ENCODE measurements at places on chromosomes 7 and 10.

DNA sequence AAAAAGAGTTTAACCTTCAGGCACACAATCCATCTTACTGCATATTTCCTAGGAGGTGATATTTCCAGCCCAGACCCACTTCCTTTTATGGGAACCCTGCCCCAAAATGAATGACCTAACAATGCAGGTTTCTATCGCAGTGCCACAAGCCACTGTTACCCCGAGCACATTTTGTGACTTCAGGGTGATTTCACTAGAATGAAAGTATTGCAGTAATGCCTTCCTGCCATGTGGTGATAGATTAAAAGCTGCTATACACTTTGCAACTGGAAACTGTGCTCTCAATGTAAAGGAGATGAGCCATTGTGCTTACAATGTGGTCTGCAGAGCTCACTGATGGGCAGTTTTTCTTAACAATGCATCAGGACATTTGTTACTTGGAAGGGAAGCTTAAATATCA, 90.5 kb upstream of the RSU1 start:
- no peak for DNase-seq

- DNase-seq, result no peak
Measured at GRCh38 chr7:67807826-67808225, 811.2 kb downstream of the TYW1 start.

GRCh38 chr7:30038196-30038980, 10.2 kb downstream of the PLEKHA8 start:
- DNase-seq, result no peak

GRCh38 chr10:35040760-35041501, 49.2 kb downstream of the CUL2 start:
- DNase-seq, result no peak

GRCh38 chr7:146235195-146235594, 118.6 kb downstream of the CNTNAP2 start:
- no peak for DNase-seq

GRCh38 chr10:14911801-14912200, 33.1 kb downstream of the SUV39H2 start:
- no peak for DNase-seq

DNA sequence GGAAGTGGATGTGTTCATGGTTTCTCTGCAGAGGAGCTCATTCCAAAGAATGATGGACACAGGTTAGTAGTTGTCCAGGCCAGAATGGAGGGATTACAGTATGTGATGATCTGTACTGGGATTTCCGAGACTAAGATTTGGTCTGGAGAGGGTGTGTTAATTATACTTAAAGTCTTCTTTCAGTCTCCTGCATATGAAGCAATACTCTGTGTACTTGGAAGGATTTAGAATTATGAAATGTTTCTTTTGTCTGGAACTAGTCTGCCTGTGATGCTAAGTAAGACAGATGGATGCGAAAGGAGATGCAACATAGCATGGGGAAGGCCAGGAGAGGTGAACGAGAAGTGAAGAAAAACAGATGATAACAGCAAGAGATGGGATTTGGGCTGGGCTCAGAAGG, 305.1 kb upstream of the LYZL1 start:
- DNase-seq, result no peak

DNA sequence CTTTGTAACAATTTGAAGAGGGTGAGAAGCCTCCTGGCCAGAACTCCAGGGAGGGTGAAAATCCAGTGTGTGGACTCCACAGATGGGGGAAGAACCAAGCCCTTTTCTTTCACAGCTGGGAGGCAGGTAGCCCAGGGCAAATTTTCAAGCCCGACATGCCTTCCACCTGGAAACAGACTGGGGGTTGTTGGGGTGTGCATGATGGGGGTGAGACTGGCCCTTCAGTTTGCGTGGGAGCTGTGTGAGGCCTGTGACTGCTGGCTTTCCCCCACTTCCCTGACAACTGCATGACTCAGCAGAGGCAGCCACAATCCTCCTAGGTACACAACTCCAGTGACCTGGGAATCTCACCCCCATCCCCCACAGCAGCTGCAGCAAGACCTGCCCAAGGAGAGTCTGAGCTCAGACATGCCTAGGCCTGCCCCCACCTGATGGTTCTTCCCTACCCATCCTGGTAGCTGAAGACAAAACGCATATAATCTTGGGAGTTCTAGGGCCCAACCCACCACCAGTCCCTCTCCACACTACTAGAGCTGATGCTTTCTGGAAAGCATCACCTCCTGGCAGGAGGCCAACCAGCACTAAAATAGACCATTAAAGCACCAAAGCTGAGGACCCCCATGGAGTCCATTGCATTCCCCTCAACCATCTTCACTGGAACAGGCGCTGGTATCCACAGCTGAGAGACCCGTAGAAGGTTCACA, 445.4 kb downstream of the TFEC start:
- no peak for DNase-seq

DNA sequence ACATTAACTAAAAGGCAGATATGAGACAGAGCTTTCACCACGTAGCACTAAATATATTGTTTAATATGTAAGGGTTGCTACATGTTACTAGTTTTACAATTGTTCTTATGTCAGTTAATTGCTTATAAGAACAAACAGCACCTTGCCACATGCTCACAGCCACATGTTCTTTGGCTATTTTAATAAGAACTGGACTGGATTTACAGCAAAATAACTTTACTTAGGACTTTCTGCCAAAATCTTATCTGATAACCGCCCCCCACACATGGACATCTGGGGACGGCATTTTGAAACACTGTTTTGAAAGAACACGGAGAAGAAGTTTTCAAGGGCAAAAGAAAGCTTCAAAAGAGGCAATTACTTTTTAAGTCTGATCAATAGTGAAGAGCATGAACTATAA, 45.3 kb downstream of the JAZF1 start:
- DNase-seq, result no peak

- no peak for DNase-seq
Measured at GRCh38 chr7:110827287-110827855, 263.6 kb upstream of the LRRN3 start.

DNA sequence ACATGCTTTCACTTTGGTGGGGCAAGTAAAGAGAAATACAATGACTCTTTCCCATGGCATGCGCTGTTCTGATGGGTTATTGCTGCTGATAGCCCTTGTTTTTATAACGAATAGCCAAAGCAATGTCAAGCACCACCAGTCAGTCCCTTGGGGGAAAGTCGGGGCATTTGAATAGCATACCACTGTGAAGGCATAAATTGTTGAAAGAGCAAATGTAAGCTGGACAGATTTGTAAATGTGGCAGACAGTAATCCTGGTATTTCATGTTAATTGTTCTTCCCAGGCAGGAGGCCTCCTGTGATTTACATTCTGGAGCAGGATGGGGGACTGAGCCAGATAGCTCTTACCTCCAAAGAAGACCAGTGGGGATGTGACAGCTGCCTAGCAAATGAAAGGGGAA, 293.3 kb downstream of the ADRA2A start:
- DNase-seq, result no peak

DNA sequence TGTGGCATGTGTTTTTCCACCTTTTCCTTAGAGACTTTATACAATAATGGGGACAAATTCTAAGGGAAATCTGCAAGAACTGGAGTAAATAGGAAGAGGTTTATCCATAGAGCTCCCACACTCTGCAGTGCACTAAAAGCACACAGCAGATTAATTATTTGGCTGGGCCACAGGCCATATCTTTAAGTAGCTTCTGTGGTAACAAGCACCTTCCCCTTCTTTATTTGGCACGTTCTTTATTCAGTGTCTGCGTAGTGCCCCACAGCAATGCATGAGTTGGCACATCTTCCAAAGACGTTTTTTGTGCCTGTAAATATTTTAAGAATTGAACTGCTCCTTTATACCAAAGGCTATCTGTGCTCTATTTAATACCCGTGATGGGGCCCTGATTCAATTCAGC, 104.9 kb upstream of the MBL2 start:
- DNase-seq, result no peak

DNA sequence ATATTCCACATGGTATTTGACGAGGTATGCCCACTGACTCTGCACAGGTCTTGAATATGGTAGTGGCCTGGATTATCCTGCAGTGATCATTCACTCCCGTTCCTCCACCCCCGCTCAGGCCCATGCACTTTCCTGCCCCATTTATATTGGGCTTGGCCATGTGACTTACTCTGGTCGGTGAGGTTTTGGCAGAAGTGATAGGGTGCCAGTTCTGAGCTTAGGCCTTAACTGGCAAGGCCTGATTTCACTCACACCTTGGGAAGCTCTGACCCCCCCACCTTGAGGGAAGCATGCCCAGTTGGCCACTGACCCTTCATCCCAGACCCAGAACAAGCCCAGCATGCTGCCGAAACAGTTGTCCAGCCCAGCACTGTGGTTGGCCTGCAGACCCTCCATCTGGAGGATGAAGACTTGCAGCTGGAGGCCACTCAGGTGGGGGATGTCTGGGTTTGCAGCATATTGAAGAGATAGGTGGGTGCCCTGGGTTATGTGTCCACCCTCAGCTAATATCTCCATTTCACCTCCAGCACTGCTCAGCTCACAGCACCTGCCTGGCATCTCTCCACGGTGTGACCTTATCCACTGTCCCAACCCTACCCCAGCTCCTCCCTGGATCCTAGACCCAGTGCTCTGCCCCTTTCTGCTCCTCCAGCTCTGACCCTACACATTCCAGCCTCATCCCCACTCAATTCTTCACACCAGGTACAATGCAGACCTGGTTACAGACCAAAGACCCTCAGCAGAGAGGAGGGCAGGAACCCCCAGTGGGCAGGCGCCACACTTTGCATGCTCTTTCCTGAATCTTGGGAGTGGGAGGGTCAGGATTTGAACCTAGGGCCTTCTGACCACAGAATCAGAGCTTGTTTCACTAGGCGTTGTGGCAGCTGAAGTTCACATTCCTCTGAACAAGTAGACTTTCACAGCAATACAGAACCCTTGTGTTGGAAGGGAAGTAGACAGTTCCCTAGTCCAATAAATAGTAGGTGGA, 138.1 kb upstream of the CHST15 start:
- no peak for DNase-seq

DNA sequence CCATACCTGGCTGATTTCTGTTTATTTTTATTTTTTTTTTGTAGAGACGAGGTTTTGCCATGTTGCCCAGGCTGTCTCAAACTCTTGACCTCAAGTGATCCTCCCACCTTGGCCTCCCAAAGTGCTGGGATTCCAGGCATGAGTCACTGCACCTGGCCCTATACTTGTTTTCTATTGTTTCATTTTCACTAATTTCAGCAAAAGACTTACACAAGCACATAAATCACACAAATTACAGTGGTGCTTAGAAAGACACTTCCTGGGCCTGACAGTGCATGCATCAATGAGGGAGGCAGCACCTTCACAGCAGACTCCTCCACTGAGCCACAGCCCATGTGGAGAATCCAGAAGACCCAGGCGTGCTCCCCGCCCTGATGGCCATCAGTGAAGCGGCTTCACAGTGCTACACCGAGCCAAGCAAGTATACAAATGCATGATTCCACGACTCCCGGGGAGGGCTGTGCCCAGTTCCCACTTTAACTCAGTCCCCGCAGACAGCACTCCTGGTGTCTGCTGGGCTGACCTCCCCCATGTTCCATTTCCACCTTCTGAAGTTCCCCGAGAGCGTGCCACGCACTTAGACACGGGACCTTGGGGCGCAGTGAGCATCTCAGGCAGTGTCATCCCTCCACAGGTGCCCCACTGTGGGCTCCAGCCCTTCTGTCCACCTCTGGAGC, 20.6 kb downstream of the PITRM1 start:
- DNase-seq, result no peak

DNA sequence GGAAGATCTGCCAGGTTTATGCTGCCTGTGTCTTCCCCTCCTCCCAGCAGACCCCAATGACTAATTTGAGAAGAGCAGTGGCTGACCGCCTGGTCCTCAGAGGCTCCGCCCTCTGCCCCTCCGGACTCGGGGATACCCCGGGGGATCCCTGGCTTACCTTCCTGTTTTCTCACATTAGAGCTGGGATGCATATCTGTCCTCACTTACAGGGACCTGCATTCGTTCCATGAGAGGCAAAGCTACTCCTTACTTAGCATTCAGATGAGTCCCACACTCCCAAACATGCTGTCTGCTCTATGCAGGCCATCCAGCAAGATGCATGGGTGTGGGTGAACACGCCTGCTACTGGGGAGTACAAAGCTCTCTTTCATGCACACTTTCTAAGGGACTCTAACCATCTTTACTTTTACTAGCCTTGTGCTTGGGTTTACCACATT, 24.0 kb downstream of the VOPP1 start:
- DNase-seq, result no peak

- DNase-seq, result no peak
Measured at GRCh38 chr10:128025951-128026350, 100.3 kb downstream of the MKI67 start.

DNA sequence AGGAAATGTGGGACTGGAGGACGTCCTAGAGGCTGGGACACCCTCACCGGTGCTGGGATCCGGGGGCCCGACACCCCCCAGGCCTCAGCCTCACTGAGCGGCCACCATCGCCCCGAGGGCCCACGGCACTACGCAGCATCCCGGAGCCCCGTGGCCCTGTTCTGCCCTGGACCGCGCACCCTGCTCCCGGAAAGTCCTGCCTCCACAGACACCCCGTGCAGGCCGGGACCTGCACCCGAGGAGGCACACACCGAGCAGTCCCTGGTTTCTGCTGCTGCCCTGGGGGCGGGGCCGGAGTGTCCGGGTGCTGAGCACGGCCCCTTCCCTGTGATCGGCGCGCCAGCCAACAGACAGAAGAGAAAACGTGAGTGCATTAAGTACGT, 18.1 kb upstream of the KNDC1 start:
- DNase-seq, result no peak

GRCh38 chr10:70913191-70913892, 25.0 kb upstream of the PCBD1 start:
- DNase-seq, result no peak

- DNase-seq, result no peak
Measured at GRCh38 chr7:95977994-95978393, 205.6 kb downstream of the DYNC1I1 start.

DNA sequence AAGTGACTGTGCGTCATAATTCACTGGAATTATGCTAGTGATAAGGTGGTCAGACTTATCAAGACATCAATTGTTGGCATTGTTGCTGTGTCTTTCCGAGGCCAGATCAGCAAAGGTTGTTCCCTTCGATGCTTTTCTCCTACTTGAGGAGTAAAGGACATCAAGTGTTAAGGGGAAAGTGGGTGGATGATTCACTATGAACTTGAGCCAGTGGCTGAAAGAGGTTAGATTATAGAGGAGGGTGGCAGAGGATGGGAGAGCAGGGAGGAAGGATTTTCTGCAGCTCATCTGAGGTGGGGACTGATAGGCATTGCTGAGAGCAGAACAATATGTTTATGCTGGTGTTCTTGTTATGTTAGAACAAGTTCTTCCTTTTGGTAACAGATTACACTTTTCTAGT, 131.4 kb upstream of the AGR3 start:
- DNase-seq, result no peak
